ENCODE measurements at places on chromosomes 11 and 22. TPM values are rescaled to one million over a fixed set of nuclear protein-coding genes. Genes with fewer than 3 reads are reported as not detected.

Gene SPI1
- not detected for total RNA-seq

Gene TEX54
- total RNA-seq: not detected

Gene GPHA2
- total RNA-seq: not detected

Gene ADM
- 361 TPM for total RNA-seq

Gene OR51B4
- total RNA-seq: not detected

Gene SCUBE1
- total RNA-seq: 11.5 TPM

Gene RIMBP3C
- 1.2 TPM for total RNA-seq

Gene GSTT2B
- 10.1 TPM for total RNA-seq

Gene PHF21A
- total RNA-seq: 19.7 TPM

Gene BTG4
- not detected for total RNA-seq

Gene TBX10
- total RNA-seq: not detected

Gene TSSC4
- 20.8 TPM for total RNA-seq

Gene KCNQ1
- not detected for total RNA-seq

Gene CDON
- 8.1 TPM for total RNA-seq

Data from M059J (cell line).